Stimulated activated CD8-positive, alpha-beta memory T cell treated with anti-CD3 and anti-CD28 coated beads, Interleukin-4, amount 100 ng/mL, for 24 hours (primary cell): ENCODE measurements at places on chromosomes 6 and 20.

- no peak for DNase-seq
These were observed 27.7 kb downstream of the PHF3 start for GRCh38 chr6:63663147-63663955.

GRCh38 chr6:6033858-6034257 is 27.1 kb upstream of the NRN1 start:
- no peak for DNase-seq

- DNase-seq = no peak
These were observed 107.6 kb upstream of the RNF24 start for GRCh38 chr20:4122926-4123325.

- peak; percentile 8 for DNase-seq
These were observed 49.8 kb downstream of the FRK start for GRCh38 chr6:116010790-116011401.

GRCh38 chr6:31142361-31142761 is 3.5 kb upstream of the PSORS1C2 start:
- DNase-seq = no peak

DNA sequence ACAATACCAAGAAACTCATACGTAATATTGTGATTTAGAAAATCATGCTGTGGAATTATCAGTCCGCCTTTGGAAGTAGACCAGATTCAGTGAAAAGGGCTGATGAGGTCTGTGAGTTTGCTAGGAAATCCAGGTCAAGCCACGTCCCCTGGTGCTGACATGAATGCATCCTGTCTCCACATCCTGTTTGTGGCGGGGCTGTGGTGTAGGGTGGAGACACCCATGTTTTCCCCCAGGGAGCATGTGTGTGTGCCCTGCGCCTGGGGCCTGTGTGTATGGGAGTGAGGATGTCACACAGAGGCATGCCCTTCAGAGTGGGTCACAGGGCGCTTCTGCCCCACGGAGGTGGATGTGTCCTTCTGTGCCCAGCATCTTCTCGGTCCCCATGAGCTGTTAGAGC is 109.1 kb downstream of the SASH1 start:
- no peak for DNase-seq

- no peak for DNase-seq
These were observed 135.2 kb upstream of the TAB2 start for GRCh38 chr6:149182262-149182661.

DNA sequence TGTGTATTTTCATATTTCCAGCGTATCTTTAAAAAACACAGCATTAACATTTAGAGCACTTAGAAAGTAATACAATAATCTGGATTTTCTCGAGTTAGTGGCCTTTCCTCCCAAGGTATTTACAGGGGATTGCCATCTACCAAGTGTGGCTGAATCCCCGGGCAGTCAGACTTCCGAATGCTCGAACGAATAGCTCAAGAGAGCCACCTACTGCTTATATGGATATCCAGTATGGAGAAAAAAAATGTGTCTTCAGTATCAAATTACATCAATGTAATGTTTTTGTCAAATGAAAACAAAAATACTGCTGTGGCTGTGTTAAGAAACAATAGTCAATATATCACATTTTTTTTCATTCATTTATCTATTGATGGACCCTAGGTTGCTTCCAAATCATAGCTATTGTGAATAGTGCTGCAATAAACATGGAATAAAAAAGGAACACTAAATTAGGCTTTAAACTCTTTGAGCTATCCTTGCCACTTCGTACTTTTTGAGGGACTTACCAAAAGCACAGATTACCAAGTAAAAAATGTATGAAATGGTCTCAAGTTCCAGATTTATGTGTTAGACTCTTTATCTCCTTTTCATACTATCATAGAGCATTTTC is 654.5 kb upstream of the PTCHD4 start:
- no peak for DNase-seq

GRCh38 chr6:105313211-105313610 is 89.7 kb downstream of the PREP start:
- DNase-seq = no peak

DNA sequence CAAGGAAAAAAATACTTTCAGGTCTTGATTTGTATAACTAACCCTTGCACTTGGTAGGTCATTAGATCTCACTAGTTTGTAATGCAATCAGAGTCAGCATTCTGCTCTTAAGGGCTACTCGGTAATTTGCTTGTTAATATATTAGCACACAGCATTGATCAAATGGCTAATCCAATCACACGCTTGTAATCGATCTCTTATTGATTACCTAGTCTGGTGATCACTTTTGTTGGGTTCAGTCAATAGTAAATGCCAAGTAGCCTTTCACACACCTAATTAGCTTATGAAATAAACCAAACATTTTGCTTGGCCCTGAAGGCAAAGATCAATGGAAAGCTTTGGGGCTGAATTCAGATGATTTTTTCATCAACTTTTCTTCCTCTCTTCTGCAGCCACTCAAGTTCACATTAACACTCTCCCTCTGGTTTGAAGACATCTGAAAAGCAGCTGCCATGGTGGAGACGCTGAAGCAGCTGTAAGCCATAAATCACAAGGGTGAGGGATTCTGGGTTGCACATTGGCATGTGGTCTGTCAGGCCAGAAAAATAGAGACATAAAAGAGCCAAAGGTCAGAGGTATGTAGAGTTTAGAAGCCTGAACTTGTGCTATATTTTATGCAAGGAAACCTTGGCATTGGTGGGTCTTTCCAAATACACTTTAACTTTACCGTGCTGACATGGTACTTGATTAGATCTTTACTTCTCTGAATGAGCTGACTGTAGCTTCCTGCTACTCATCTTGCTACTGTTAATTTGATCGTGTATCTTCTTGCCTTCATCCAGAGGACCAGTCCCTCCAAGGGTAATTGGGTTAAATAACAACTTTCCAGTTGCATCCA is 234.4 kb downstream of the SIM1 start:
- no peak for DNase-seq

DNA sequence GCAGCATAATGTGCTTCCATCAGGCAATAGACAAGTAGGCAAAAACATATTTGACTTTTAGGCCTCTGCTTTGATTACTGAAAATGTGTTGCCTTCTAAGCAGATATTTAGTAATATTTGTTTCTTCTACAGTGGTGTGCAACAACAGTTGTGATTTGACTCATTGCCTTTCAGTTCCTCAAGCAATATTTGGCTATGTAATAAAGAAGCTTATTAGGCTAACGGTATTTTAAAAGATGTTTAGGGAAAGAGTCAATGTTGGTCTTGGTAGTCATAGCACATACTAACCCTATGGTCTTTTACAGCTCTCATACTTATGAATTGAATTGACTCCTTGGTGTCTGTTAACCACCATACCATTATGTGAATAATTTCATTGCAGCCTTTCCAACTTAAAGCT is 124.1 kb downstream of the GRIK2 start:
- DNase-seq = no peak

GRCh38 chr6:69865126-69865525 is 1.2 kb upstream of the COL19A1 start:
- DNase-seq = no peak

GRCh38 chr6:26575494-26575939 is 21.2 kb upstream of the ABT1 start:
- no peak for DNase-seq

DNA sequence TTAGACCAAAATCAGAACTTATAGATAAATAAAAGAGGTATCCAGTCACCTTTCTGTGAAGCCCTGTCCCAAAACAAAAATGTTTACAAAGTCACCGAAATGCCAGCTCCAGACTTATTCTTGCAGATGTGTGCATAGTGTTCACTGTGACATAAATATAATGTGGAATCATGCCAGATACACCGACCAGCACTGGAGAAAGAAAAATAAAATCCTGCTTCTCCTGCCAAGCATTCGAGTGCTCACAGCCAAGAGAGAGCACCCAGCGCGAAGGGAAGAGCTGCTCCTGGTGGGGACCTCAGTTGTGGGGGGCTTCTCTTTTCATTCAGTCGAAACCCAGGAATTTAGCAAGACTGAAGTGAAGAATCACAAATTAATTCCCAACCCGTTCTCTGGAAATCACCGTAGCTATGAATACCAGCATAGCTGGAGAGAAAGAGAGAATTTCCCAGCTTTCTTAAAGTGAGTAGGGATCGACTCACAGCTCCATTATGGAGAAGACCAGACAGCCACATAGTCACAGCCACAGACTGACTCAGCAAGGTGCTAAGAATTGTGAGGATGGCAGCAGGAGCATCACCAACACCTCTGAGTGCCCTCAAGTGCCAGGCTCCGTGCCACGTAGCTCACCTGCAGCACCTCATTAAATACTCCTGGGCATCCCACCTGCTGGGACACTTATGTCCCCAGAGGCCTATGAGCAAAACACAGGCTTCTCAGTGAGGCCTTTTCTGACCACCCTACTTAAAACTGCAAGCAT is 33.2 kb downstream of the BFSP1 start:
- DNase-seq = no peak

- DNase-seq = no peak
These were observed 16.3 kb upstream of the REV3L start for GRCh38 chr6:111499269-111499793.

GRCh38 chr20:841568-842546 is 8.3 kb downstream of the FAM110A start:
- DNase-seq = no peak

DNA sequence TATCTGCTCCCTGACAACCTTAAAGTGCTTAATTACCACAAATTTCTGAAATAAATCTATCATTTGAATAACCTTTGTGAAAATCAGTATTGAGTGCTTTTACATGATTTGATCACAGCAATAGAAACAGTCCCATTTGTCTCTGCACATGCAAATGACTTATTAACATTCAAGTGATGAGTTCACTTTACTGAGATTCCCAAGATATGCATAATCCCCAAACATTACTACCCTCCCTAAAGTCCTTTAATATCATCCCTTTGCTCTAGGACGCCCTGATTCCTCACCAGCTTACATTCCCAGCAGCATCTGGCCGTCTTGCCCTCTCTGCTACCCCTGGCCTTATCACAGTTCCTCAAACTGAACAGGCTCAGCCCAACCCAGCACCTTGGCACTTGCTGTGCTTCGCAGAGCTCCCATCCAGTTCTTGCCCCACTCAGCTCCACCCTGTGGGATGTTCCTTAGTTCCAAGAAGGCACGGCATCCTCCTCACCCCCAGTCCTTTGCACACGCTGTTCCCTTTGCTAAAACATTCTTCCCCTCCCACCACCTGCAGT is 347.5 kb downstream of the PREX1 start:
- no peak for DNase-seq

GRCh38 chr6:112296122-112296521 is 41.8 kb upstream of the LAMA4 start:
- DNase-seq = no peak

- no peak for DNase-seq
These were observed 32.3 kb upstream of the CTNNBL1 start for GRCh38 chr20:37661519-37661918.

- peak; percentile 44 for DNase-seq
These were observed 57.7 kb downstream of the PPP1R16B start for GRCh38 chr20:38863024-38863851.

- DNase-seq = no peak
These were observed 7.8 kb downstream of the STX11 start for GRCh38 chr6:144158133-144158532.

- DNase-seq = no peak
These were observed 770.8 kb downstream of the EPHA7 start for GRCh38 chr6:92648364-92649086.

DNA sequence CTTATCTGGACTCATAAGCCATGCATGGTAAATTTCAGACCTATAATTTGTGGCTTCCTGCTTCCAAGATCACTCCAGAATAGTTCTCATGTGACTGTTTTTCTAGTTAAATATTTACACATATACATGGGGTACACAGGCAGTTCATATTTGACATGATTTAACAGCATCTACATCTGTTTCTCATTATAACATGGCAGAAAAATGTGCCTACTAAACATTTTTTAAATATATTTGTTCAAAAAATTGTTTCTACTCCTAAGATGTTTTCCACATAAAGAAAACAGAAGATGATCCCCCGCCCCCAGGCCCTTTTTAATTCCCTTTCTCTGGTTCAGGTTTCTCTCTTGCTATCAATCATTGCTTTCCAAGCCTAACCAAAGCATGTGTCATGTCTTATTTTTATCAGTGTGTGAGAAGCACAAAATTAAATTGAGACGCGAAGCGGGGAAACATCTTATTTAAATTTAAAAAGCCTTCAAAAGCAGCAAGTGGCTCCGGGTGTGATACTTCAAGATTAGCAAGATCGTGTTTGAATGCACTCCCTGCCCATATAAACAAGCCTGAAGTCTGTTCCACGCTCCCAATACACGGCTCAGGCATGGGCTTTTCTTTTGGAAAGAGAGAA is 37.3 kb downstream of the IPCEF1 start:
- no peak for DNase-seq

DNA sequence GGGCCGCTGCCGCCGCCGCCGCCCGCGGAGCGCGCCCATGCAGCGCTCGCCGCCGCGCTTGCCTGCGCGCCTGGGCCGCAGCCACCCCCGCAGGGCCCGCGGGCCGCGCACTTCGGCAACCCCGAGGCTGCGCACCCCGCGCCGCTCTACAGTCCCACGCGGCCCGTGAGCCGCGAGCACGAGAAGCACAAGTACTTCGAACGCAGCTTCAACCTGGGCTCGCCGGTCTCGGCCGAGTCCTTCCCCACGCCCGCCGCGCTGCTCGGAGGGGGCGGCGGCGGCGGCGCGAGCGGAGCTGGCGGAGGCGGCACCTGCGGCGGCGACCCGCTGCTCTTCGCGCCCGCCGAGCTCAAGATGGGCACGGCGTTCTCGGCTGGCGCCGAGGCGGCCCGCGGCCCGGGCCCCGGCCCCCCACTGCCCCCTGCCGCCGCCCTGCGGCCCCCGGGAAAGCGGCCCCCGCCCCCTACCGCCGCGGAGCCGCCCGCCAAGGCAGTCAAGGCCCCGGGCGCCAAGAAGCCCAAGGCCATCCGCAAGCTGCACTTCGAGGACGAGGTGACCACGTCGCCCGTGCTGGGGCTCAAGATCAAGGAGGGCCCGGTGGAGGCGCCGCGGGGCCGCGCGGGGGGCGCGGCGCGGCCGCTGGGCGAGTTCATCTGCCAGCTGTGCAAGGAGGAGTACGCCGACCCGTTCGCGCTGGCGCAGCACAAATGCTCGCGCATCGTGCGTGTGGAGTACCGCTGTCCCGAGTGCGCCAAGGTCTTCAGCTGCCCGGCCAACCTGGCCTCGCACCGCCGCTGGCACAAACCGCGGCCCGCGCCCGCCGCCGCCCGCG is 730 bp downstream of the INSM1 start:
- no peak for DNase-seq

DNA sequence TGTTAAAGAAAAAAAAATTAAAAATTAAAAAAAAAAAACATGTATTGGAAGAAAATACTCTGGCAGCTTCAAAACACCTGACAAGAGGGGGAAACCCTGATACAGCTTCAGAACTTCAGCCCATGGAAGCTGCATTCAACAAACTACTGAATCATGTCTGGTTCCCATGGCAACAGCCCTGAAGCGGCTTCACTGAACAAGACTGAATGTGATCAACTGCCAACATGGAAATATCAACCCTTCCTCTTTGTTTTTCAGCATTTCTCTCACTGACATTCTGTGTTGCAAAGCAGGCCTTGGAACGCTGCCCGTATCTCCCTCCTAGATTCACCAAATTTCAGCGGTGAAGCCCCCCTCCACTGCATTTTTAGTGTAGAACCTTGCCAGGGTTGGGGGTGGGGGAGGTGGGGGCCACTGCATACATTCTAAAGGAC is 91.3 kb upstream of the SHLD1 start:
- no peak for DNase-seq

- DNase-seq = peak; percentile 25
These were observed 46.0 kb upstream of the PTPN1 start for GRCh38 chr20:50464026-50464724.

- DNase-seq = no peak
These were observed 60.0 kb downstream of the NPEPL1 start for GRCh38 chr20:58752565-58752964.
